ENCODE measurements at places on chromosomes 12 and 14. TPM values are rescaled to one million over a fixed set of nuclear protein-coding genes. Genes with fewer than 3 reads are reported as not detected.
A peak's percentile ranks its signal among the peaks of the same experiment; 100 is the strongest.

DNA sequence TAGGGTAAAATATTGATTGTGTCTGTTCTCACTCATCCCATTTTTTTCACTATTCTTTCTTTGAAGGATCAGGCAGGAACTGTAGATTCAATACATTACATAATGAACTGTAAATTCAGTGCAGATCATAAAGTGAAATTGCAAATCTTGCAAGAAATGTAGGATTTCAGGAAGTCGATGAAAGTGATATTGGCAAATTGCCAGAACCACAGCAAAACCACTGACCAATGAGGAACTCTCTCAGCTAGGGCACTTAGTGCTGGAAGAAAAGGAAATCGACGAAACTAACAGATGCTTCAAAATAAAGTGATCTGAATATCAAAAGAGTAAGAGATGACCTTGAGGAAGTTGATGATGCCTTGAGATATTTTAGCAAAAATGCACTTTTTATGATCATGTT lies 157.6 kb downstream of the AACS start:
- H3K36me3 ChIP-seq = no peaks in the 10 kb centered on the region
- H3K4me1 ChIP-seq = no peaks in the 10 kb centered on the region

ZNF385A gene
- total RNA-seq = 18.0 TPM

- DNase-seq = no peak
- no peaks in the 10 kb centered on the region for H3K36me3 ChIP-seq
- no peak overlapping the region for H3K27ac ChIP-seq
- peaks cover 21% of the 10 kb centered on the region for H3K27me3 ChIP-seq
These were observed 87.7 kb downstream of the MAP1LC3B2 start for GRCh38 chr12:116646901-116647300.

C1R gene
- 20.5 TPM for total RNA-seq

ADAMTS20 gene
- 1.0 TPM for total RNA-seq

DNA sequence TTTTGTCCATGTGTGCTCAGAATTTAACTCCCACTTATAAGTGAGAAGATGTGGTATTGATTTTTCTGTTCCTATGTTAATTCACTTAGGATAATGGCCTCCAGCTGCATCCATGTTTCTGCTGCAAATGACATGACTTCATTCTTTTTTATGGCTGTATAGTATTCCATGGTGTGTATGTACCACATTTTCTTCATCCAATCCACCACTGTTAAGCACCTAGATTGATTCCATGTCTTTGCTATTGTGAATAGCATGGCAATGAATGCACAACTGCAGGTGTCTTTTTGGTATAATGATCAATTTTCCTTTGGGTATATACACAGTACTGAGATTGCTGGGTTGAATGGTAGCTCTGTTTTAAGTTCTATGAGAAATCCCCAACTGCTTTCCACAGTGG lies 657.7 kb downstream of the ETNK1 start:
- DNase-seq = no peak
- no peak overlapping the region for H3K4me3 ChIP-seq
- no peaks in the 10 kb centered on the region for H3K36me3 ChIP-seq
- H3K27ac ChIP-seq = no peak overlapping the region
- no peaks in the 10 kb centered on the region for H3K4me1 ChIP-seq
- no peaks in the 10 kb centered on the region for H3K27me3 ChIP-seq

DNA sequence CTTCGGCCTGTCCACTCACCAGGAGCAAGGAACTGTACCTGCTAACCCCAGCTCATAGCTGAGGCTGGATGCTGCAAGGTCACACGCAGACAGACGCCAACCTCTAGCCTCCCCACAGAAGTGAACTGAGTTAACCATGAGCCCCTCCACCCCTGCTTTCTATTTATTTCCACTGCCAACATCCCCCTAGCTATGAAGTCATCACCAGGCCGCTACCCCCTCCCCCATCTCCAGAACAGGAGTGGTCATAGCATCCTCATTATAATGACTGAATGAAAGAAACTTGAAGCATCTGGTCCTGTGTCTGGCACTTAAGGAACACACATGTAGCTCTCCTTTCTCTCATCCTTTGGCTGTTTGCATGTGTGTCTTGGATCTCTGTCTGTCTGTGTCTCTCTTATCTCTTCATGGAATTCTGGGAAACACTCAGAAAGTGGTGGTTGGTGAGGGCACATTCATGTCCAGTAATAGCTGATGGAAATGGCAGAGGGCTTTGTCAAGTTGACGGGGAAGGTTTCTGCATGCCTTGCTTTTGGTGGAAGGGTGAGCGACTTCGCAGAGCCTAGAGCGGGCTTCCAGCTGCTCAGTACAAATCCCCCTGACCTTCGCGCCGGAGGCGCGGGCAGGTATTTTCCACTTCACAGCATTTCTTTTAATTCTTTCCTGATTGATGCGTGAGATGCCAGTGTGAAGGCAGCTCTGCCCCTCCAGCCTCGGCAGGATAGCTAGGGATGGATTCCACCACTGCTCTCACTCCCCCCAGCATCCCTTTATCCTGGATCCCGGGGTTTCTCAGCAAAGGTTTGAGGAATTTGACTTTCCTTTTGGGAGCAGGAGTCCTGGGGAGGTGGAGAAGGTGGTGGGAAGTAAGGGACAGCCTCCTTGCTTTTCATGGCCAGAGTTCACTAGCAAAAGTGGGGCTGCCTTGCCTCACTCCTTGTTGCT lies 198.2 kb downstream of the CHST11 start:
- no peaks in the 10 kb centered on the region for H3K27me3 ChIP-seq
- peaks cover 10% of the 10 kb centered on the region for H3K4me1 ChIP-seq
- no peak overlapping the region for H3K4me3 ChIP-seq
- DNase-seq = no peak

DNA sequence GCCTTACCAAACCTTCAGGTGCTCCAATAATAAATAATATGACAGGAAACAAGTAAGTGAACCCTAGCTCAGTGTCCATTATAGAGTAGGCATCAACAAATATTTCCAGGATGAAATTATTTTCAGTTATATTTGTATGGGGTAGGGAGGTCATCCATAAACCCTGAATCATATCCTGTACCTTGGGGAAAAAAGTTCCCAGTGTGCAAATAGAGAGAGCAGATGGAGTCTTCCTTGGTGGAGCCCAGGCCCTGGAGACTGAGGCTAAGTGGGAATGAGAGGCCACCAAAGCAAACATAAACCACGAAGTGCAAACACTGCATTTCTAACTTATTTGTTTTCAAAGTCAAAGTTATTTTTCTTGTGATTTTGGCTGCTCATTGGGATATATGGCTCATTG lies 8.5 kb upstream of the ERP27 start:
- no peaks in the 10 kb centered on the region for H3K27me3 ChIP-seq
- peaks cover 60% of the 10 kb centered on the region for H3K36me3 ChIP-seq
- peak overlapping the region; percentile 30 for H3K27ac ChIP-seq
- H3K4me1 ChIP-seq = peaks cover 42% of the 10 kb centered on the region

DNA sequence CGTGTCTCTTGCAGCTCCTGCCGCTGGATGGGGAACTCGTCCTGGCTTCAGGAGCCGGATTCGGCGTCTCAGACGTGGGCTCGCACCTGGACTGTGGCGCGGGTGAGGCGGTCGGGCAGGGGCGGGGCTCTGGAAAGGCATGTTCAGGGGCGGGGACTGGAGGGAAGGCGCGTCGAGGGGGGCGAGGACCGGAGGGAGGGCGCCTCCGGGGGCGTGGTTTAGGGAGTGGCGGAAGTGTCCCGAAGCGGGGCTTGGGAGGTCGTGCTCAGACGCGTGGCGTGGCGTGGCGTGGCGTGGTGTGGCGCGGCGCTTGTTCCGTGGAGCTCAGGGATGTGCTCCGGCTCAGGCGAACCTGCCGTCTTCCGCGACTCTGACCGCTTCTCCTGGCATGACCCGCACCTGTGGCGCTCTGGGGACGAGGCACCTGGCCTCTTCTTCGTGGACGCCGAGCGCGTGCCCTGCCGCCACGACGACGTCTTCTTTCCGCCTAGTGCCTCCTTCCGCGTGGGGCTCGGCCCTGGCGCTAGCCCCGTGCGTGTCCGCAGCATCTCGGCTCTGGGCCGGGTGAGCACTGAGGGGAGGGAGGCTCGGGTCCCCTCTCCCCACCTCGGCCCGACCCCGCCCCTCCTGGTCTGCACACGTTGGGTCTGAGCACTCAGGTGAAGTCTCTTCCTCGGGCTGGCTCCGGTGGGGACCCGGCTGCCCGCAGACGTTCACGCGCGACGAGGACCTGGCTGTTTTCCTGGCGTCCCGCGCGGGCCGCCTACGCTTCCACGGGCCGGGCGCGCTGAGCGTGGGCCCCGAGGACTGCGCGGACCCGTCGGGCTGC lies 6.2 kb downstream of the AMN start:
- peak overlapping the region; percentile 87 for H3K4me3 ChIP-seq
- peak; percentile 97 for DNase-seq
- peaks cover 20% of the 10 kb centered on the region for H3K4me1 ChIP-seq
- no peaks in the 10 kb centered on the region for H3K27me3 ChIP-seq
- H3K36me3 ChIP-seq = no peaks in the 10 kb centered on the region
- H3K27ac ChIP-seq = peak overlapping the region; percentile 74

- peaks cover 11% of the 10 kb centered on the region for H3K36me3 ChIP-seq
- H3K27ac ChIP-seq = no peak overlapping the region
- H3K4me3 ChIP-seq = no peak overlapping the region
- DNase-seq = no peak
These were observed 76.1 kb downstream of the NUAK1 start for GRCh38 chr12:106062693-106063092.

DNA sequence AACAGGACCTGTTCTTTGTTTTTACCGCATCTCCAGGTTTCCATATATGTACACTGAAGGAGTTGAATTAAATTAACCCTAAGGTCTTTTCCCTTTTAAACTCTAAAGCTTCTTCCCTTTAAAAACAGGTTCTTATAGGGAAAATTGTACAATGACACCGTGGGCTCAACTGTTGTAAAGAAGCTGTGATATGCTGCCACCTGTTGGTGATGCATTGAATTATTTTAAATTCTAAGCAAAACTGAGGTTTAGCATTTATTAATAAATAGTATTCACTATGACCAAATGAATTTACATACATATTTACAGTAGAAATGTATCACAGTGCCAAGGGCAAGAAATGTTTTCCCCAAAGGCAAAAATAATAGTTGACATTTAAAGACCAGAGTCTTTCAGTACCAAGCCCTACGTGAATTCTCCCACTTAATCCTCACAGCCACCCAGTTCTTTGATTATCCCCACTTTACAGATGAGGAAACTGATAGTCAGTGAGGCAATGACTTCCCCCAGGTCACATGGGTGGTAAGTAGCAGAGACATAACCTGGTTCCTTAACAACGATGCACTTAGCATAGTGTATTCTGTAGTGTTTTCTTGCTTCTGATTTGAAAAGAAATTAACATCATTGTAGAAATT lies 35.7 kb upstream of the TMEM263 start:
- DNase-seq = no peak
- H3K27ac ChIP-seq = no peak overlapping the region
- H3K36me3 ChIP-seq = no peaks in the 10 kb centered on the region
- no peaks in the 10 kb centered on the region for H3K4me1 ChIP-seq
- H3K4me3 ChIP-seq = no peak overlapping the region

DNA sequence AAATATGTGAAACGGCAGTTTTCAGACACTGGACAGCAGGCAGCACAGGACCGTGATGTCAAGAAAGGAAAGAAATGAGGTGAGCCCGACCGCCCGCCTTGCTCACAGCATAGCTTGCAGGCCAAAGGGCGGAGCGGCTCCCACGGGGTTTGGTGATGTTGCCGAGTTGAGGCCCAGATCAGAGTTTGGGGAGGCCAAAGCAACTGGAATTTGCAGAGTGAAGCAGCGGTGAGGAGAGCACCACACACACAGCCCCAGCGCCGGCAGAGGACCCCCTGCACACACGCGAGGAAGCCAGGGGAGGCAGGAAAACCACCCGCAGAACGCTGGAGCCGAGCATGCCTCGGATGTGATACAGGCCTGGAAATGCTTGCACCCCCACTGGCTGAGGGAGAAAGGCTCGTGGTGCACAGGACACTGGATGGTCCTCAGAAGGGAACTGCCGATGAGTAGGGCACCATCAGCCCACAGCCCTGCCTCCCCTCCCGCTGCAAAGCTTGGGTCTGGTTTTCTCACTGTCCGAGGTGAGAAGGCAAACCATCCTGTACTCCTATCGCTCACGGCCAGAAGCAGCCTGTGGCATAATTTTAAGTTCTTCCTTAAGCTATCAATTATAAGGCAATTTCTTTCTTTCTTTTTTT lies 25.7 kb upstream of the PLD4 start:
- no peak overlapping the region for H3K4me3 ChIP-seq
- no peaks in the 10 kb centered on the region for H3K36me3 ChIP-seq
- DNase-seq = no peak
- peaks cover 8% of the 10 kb centered on the region for H3K27me3 ChIP-seq

All from PC-9 (cell line).